ENCODE measurements at places on chromosomes 2 and 18.
A peak's percentile ranks its signal among the peaks of the same experiment; 100 is the strongest.

DNA sequence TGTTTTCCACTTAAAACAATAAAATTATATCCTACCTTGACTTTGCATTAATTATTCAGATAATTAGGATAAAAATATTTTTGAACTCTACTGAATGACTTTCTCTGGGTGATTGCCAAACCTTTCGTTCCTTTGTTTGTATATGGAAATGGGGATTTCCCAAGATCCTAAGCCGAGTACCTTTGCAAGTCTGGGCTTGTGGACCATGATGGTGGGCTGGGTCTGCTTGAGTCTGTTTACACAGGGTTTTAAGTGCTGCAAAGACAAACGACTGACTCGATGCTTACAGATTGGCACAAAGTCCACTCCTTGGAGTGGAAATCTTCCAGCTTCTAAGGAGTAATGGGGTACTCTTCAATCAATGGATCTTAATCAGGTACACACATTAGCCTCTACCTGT lies 659.5 kb downstream of the TSN start:
- DNase-seq: no peak

DNA sequence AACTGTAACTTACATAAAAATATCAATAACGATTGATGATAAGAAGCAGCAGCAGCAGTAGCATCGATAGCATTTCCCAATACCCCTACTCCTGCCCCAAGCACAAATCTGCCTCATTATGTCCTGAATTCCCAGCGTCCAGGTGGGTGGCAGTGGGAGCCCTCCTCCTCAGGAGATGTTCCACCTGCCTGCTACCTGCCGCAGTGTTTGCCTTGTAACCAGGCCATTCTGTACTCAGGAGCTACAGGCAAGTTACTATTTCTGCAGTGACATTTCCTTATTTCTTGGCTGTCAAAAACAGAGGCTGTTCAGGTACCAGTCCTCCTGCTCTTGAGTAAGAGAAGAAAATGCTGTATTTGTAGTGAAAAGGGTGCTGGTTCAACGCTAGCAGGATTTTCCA lies 236.4 kb downstream of the CNTNAP5 start:
- DNase-seq: no peak

GRCh38 chr18:59015531-59016152 lies 124.0 kb upstream of the SEC11C start:
- DNase-seq: no peak

DNA sequence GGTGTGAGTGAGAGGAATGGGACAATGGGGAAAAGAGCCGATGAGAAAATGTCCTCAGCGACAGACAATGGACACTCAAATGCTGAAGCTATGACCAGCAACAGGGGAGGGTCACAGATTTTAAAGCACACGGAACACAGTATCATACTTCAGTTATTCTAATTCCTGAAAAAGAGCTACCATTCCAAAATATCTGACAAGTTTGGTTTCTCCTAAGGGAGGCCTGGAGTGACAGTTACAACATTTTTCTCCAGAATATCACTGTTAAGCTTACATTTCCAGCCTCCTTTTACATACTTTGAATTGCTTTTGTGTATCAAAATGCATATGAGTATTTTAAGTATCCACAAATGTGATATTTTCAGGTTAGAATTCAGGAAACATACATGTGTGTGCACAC lies 321.6 kb upstream of the THUMPD2 start:
- no peak for DNase-seq

GRCh38 chr2:205883965-205884364 lies 201.7 kb downstream of the NRP2 start:
- no peak for DNase-seq

- no peak for DNase-seq
These were observed 147.7 kb upstream of the PXDN start for GRCh38 chr2:1891971-1892486.

DNA sequence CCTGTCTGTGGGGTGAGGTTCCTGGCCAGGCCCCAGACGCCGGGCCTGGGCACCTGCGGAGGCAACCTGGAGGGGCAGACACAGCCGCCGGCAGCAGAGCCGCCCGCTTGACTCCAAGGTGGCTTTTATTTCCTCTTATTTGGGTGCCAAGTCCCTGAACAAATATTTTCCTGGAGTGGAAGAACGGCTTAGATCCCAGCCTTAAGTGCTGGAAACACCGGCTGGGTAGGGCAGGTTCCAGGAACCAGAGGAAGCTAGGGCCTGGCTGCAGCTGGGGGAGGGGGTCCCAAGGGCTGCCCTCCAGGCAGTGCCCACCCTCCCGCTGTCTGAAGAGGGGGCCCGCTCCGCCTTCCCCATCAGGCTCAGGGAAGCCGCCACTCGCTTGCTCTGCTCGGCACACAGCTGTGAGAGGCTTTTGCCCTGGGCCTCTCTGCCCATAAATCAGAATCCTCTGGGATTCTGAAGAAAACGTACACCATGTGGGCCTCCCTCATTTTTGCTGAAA lies 28.2 kb downstream of the SDC1 start:
- DNase-seq: no peak

- no peak for DNase-seq
These were observed 2.1 kb upstream of the EMILIN1 start for GRCh38 chr2:27076323-27076722.

- DNase-seq: no peak
These were observed 48.3 kb downstream of the TSPYL6 start for GRCh38 chr2:54207666-54208195.

- no peak for DNase-seq
These were observed 48.7 kb downstream of the SERTAD2 start for GRCh38 chr2:64605026-64605471.

GRCh38 chr2:85878719-85879370 lies 9.9 kb downstream of the ST3GAL5 start:
- no peak for DNase-seq

DNA sequence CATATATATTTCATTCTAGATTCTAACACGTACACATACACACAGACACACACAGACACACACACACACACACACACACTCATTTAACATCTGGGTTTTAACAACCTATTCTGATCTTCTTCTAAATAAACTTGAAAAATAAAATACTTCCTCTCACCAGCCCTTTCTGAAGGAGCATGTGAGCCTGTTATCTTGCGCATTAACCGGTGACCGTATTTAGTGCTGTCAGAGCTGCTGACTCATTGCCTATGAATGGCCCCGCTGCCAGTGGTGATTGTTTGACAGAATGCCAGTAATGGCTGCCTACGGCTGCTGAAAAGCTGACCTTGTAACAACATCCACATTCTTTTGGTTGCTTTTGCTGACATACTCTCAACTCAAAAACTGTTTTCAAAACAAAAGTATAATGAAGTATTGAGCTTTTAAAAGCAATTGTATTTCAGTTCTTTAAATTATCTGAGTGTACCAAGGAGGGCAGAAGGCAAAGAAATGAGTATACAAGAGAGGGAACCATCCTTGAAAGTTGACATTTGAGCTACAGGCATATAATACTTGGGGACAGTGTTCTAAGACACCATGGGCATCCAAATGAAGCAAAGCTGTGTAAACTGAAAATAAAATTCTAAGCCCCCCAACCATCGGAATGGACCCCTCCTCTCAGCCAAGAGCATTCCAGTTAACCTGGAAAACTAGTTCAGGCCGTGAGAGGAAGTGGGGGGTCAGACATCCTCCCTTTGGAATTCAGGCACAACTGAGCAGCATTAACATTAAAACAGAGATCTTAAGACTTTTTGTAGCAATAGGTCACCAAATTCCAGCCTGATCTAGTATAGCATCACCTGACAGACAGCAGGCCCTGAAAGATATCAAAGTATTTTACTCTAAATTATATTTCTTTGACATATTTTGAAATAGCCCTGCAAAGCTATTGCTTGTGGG lies 50.2 kb upstream of the DTNA start:
- no peak for DNase-seq

DNA sequence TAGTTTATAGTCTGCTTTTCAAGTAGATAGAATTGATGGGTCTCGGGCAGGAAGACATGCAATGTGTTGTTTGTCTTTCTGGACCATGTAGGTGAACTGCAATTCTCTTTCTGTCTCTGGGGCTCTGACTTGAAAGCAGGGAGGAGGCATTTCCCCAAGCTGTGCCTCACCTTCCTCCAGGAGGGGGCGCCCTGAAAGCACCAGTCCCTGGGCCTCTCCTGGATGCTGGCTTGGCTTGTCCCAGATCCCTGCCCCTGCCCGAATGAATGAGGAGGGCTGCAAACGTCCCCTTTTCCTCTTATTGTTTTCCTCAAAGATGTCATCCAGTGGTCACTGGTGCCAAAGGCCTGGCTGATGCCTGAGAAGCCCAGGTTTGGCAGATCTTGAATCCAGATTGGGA lies 270.6 kb downstream of the CELF4 start:
- no peak for DNase-seq

GRCh38 chr2:239663364-239663924 lies 262.6 kb upstream of the HDAC4 start:
- DNase-seq: peak; percentile 56

DNA sequence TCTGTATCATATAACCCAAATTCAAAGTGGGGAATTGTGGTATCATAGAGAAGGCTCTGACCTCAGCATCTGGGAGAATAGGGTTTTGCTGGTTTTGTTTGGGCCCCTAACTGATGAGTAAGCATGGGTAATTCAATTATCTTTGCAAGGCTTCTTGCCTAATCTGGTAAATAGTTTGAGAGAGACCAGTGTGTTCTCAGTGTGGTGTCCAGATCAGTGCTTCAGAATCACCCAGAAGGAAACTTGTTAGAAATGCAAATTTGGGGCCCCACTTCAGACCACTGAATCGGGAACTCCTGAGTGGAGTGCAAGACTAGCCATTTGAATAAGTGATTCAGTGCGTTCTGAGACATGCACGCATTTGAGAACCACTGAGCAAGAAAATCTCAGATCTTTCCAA lies 282.7 kb downstream of the EPHA4 start:
- no peak for DNase-seq

- DNase-seq: no peak
These were observed 4.4 kb upstream of the CCDC150 start for GRCh38 chr2:196635156-196635555.

DNA sequence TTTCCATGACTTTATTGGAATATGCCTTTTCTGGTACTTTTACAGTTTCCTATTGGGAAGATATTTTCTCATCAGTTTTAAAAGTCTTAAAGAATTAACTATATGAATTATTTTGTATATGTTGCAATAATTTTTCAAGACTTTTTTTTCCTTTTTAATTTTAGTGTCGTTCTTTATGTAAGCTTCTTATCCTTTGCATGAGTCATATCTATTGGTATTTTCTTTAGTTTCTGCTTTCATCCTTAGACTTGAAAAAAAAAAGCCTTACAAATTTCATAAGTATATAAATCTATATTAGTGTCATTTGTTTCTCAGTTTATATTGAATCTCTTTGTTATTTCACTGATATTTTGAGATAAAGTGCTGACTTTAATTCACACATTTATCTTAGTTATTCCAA lies 94.9 kb downstream of the DSEL start:
- DNase-seq: no peak

DNA sequence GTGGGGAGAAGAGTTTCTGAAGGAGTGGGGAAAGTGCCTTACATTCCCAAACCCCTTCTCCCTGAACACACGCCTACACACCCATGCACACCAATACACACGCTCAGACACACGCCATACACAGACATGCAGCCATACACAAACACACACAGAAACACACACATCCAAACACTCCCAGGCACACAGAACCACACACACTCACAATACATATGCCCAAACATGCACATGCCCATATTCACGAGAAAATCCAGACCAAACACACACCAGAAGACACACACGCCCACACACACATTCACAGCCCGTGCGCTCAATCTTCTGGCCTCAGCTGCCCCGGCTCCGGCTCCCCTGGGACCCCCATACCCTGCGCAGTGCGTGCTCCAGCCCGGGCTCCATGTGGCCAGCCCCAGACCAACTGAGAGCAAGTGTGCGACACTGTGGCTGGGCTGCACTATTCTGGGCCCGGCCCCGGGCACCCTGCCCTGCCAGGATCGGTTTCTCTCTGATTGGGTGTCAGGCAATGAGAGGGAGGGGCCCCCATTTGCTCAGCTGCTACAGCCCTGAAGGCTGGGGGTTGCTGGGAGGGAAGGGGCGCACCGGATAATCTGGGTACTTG lies at the start of gene PRKAG3:
PRKAG3 (minus strand) TSS at position 426 of the 613 bp plus-strand sequence.
- DNase-seq: no peak

GRCh38 chr18:23626451-23627279 lies 36.0 kb downstream of the ANKRD29 start:
- DNase-seq: no peak

DNA sequence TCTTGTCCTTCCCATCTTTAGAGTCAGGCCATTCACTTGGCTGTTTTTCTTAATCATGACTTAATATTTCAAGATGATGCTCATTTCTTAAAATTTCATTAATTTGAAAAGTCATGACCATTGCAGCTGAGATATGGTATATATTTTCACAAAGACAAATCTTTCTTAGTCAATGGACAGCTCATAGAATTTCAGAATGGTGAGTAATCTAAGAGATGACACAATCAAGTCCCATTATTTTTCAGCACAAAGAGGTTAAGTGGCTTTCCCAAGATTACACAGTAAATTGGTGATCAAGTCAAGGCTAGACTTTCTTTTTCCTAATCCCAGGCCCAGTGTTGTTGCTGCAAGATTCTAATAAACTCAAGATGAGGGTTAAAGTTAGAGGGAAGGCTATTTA lies 34.4 kb upstream of the NT5C1B start:
- no peak for DNase-seq

GRCh38 chr2:62293490-62294271 lies 97.8 kb downstream of the B3GNT2 start:
- no peak for DNase-seq

DNA sequence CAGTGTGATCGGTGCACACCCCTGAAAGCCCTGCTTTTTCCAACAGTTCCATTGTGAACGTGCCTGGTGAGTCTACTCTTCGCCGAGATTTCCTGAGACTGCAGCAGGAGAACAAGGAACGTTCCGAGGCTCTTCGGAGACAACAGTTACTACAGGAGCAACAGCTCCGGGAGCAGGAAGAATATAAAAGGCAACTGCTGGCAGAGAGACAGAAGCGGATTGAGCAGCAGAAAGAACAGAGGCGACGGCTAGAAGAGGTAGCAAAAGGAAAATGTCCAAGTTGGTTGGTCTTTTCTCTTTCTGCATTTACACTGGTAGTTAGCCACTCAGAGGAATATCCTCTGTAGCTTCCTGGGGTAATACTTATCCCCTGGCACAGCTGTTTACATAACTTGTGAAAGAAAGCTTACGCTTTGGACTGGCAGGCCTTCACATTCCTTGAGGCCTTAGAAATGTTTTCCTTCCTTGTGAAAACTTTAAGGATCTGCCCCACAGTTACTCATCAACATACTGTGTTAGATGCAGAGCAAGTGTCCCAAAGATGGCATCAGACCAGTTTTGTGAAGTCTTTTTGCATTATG lies 146.6 kb downstream of the MAP4K4 start:
- no peak for DNase-seq

DNA sequence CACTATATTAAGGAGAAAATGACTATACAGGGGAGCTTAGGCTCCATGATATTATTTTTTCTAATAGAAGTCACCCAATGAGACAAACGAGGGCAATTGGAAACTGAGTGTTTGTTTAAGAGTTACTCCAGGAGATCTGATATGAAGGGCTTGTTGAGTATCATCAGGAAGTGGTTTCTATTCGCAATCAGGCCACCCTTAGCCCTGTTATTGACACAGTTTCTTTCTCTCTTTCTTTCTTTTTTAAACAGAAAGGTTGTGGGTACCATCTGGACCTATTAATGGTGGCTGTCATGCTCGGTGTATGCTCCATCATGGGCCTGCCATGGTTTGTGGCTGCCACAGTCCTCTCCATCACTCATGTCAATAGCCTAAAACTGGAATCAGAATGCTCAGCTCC lies 117.3 kb downstream of the DPP4 start:
- no peak for DNase-seq
